ENCODE measurements at places on chromosomes 11 and 22.

DNA sequence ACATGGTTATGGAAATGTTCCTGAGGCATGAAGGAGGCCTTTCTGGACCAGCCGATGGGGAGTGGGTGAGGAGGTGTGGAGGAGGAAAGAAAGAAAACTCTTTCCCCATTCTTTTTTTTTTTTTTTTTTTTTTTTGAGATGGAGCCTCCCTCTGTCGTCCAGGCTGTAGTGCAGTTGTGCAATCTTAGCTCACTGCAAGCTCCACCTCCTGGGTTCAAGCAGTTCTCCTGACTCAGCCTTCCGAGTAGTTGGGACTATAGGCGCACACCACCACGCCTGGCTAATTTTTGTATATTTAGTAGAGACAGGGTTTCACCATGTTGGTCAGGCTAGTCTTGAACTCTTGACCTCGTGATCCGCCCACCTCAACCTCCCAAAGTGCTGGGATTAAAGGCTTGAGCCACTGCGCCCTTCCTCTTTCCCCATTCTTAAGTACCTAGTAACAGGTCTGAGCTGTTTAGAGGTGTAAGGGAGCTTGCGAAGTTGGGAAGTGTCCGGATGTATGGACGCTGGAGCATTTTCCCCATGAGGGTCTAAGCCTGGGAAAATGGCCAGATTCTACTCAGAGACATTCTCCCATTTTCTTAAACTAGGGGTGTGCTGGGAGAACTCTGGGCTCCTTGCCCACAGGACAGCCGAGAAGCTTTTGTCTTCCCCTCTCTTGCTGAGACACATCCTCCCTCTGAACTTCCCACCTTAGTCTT is 135.8 kb downstream of the TEAD1 start:
- DNase-seq, result no peak

GRCh38 chr11:72860592-72860991 is 46.4 kb downstream of the ATG16L2 start:
- no peak for DNase-seq

GRCh38 chr22:35726933-35727332 is 9.3 kb downstream of the APOL5 start:
- no peak for DNase-seq

- DNase-seq, result no peak
These were observed 12.7 kb downstream of the PIM3 start for GRCh38 chr22:49973018-49973961.

DNA sequence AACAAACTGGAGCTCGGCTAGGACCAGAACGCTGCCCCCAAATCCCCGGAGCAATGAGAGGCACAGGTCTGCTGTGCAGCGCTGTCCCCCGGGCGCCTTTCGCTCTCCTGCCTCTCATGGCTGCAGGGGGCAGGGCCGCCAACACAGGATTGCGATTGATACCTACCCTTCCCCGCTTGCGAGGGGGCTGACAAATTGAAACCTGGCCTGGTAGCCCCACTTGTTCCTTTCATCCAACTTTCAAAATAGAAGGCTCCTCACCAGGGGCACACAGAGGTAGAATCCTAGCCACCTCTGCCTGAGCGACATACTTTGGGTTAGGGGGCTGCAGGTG is 642 bp upstream of the CASTOR1 start:
- no peak for DNase-seq

DNA sequence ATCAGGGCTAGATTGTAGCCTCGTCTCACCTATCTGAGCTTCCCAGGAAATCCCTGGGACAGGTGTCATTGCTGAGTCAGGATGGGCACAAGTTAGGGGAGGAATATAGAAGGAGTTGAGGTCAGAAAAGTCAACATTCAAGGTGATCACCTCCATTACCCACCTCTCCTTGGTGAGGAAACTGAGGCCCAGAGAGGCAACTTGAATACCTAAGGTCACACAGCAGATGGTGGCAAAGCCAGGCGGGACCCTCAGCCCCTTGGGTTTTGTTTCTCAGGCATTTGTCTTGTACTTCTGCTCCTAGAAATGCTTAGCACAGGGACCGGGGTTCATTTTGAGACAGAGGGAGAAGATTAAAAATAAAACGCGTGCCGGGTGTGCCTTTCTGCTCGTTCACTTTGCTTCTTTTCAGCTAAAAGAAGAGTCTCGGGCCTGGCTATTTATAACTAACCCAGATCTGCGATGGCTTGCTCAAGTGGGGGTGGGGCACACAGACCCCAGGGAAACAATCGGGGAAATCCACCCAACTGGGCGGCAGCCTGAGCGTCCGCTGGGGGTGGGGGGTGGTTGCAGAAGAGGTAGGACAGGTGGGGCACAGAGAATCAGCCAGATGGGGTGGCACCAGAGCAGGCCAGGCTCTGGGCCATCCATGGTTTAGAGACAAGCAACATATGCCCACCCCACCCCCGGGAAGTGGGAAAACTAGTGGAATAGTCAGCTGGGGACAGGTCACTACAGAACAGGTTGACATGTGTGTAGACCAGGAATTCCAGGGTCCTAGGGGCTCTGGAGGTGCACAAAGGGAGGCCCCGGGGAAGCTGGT is 3.9 kb upstream of the GNAZ start:
- DNase-seq, result no peak

DNA sequence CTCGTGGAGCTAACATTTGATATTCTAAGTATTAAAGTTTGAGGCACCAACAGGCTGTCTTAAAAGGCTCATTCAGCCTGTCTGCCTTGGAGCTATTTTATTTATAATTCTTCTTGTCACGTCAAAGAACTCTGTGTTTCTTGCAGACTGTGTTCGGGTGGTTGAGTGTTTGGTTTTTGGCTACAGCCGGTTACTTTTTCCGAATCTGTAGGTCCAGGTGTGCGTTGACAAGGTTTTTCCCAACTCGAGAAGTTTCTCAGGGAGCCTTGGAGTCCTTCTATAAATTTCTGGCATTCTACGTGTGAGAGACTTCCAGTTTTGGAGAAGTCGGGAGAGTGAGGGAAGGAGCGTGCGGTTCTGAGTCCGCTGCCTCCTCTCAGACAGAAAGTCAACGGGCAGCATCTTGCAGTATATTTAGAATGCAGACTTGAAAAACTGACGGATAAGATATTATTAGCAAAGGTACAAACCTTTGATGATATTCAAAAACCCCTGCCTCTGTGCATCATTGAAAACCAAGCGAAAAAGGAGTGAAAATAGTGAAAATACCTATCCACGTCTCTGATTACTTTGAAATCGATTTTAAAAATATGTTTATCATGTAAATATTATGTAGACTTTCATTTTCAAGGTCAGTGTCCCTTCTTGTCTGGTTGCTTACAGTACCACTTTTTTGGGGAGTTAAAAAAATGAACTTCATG is 85.2 kb upstream of the PPARA start:
- no peak for DNase-seq

GRCh38 chr11:123137431-123138224 is 57.4 kb downstream of the CLMP start:
- DNase-seq, result peak; percentile 61

DNA sequence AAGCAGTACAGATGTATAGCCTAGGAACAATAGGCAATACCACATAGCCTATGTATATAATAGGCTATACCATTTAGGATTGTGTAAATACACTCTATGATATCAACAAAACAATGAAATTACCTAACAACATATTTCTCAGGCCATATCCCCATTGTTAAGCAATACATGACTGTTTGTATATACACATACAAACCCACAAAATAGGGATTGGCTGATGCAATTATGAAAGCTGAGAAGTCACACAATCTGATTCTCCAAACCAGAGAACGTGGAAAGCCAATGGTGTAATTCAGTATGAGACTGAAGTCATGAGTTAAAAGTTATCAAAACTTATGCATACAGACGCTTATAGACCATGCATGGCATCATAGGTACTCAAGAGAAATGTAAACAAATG is 700.1 kb upstream of the RAG2 start:
- DNase-seq, result no peak

GRCh38 chr22:17777005-17777716 is 2.9 kb upstream of the BID start:
- no peak for DNase-seq

DNA sequence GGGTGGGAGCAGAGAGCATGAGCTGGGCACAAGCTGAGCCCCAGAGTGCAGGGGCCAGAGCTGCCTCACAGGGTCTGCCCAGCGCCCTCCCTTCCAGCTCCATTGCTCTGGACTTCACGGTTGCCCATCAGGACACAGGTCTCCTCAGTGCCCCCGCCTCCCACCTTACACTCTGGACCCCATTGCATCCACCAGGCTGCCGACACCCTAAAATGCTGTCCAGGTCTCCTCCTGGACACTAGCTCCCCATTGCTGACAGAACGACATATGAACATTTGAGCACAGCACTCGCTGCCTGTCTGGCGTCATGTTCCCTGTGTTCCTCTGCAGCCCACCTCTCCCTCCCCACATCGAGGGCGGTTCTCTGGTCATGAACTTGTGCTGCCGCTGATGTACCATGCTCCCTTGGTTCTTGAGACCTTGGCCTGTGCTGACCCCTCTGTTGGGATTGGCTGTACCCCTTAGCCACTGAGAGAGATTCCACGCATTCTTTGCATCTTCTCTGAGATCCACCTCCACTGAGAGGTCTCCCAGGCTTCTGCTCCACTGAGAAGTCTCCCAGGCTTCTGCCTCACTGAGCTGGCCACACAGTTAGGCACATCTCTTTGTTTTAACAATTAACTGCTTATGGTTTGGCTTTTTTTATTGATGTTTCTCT is 34.2 kb upstream of the NECTIN1 start:
- no peak for DNase-seq

DNA sequence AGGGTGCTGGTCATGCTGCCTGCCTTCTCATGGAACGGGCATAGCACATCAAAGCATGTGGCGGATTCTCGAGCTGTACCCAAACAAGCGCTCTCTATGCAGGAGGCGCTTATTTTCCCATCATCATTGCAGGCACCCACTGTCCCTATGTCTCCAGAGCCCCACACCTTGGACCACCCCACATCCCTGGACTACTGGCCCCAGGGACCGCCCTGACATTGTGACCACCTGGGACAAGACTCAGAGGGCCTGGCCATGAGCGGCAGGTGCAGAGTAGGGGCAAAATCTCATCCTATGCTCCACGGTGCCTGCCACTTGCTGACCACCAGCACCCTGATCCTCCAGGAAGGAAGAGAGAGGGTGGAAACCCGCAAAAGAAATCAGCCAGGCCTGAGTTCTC is 170.4 kb downstream of the DSCAML1 start:
- no peak for DNase-seq

GRCh38 chr11:86046116-86046515 is 22.8 kb downstream of the PICALM start:
- DNase-seq, result no peak

DNA sequence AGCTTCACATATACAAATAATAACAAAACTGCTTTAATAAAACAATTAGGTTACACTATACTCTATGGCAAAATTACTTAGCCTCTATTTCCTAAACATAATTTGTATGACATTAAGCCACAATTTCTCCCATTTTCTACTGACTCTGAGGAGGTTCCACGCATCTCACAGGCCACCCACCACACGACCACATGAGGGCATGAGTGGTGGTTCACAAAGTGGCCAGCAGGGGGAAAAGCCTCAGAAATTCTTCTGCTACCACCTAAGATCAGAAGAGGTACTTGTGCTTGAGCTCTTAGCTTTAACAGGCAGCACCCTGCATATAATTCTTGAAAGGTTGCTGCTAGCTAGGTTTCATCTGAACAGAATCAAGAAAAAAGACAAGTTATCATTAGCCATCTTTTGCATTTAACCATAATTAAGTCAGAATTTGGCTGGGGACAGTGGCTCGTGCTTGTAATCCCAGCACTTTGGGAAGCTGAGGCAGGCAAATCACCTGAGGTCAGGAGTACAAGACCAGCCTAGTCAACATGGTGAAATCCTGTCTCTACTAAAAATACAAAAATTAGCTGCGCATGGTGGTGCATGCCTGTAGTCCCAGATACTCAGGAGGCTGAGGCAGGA is 7.7 kb downstream of the LPXN start:
- no peak for DNase-seq

DNA sequence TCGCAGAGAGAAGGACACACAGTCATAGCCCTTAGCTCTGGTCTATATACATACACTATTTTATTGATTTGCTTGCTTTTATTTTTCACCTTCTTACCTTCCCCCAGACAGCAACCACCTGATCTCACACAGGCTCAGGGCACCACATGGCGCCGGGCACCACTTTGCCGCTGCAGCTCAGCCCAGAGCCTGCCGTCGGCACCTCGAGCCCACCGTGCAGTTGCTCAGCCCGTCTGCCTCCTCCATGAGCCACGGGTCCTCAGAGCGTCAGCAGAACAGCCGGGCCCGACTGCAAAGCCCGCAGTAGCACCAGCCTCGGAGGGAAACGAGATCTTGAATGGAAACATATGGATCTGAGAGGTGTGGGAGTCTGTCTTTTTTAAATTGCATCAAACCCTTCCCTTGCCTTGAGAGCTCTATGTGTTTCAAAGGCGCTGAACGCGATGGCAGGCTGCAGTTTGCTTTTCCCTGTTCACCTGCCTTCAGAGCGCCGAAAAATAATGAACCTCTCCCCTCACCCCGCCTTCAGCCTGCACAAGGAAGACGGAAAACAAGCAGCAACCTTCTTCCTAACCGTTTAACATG is 505.4 kb downstream of the MN1 start:
- DNase-seq, result no peak

DNA sequence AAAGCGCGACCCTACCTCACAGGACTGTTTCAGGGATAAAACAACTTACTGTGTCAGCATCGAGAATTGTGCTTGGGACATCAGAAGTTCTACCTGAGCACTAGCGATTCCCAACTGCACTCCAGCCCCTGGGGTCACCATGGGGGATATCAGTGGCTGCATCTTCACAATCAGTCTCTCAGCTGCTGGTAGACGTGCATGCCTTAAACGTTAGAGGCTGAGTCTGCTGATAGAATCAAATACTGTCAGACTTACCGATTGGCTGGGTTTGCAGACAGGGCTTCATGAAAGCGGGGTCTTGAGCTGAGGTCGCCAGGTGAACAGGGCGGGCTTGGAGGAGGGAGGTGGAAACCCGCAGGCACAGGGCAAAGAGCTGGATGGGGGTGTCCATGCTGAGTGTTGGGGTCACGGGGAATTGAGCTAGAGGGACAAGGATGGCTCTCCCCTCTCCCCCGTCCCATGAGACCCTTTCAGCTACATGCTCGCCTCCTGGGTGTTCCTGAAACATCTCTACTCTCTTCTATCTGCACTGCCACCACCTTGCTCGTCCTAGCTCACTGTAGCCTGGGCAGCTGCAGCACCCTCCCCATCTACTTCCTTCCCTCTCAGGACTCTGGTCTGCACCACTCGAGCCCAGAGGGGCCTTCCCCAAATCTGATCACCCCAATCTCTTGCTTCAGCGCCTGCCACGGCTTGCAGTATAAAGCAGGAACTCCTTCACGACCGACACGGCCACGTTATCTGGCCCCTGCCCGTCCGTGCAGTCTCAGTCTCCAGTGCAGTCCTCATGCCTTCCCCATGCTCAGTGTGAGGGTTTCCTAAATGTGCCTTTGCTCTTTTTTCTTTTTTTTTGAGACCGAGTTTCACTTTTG is 43.5 kb downstream of the ST14 start:
- no peak for DNase-seq
